ENCODE measurements at places on chromosomes 6 and 20. TPM values are rescaled to one million over a fixed set of nuclear protein-coding genes. Genes with fewer than 3 reads are reported as not detected.
A peak's percentile ranks its signal among the peaks of the same experiment; 100 is the strongest.

DNA sequence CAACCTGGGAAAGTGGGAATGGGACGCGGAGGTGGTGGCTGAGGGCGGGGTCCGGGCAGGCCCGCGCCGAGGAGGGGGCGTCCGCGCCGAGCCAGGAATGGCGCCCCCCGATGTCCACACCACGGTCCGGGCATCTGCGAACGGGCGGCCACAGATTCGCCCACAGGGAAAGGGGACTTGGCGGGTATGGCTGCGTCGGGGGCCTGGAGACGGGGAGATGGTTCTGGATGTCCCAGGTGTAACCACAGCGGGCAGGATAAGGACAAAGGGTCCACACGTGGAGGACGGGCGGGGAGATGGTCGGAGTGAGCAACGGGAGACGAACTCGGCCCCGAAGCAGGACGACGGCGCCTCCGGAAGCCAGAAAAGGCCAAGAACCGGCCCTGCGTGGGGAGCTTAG lies 124.6 kb downstream of the WDR27 start:
- no peak for DNase-seq

ME1 gene
- 10.8 TPM for polyA plus RNA-seq

DNA sequence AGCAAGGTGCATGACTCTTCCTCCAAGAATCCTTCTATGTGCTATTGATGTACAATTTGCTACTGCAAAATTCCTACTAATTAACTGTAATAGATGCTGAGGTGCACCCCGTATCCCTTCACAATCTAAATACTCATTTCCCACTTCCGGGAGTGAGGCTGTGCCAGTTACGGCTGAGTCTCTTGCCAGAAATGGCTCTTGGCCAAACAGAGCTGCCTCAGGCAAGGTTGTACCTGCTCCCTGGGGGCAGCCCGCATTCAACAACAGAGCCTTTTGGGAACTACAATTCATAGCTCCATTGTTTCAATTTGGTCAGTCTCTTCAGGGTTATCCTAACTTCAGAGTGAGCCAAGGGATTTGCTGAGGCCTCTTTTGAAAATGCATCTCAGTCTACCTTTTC lies 789.8 kb upstream of the MAP3K7 start:
- no peak for DNase-seq

GRCh38 chr6:6277413-6277812 lies 43.0 kb downstream of the F13A1 start:
- DNase-seq = peak; percentile 54

GRCh38 chr20:38804682-38805501 lies 605 bp upstream of the PPP1R16B start:
- peak; percentile 31 for DNase-seq

FARS2 gene
- polyA plus RNA-seq = 9.2 TPM

CLPSL2 gene
- polyA plus RNA-seq = not detected

DNA sequence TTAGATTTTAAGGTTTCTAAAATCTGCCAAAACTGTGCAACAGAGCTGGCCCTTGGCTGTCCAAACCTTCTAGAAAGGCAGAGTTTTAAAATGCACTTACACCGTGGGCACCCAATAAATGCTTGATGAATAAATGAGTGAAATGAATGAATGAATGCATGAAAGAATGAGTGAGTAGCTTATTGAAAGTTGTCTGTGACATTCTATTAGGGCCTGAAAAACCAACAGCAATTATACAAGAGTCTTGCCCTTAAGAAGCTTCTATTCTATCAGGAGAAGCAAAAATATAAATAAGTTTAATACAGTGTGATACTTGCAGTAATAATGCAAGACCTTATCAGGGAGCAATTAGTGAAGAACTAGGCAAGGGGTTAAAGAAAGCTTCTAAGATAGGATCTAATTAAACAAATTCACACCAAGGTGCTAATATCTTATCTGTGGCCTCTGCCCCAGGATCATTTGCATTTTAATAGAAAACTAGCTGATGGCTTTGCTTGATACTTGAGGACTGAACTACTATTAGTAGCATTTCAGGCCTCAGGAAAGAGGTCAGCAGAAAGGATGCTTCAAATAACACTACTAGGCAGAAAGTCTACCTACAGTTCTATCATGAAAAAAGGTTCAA lies 230.7 kb downstream of the GMPR start:
- no peak for DNase-seq

- DNase-seq = no peak
These were observed 55.5 kb downstream of the B3GAT2 start for GRCh38 chr6:70901324-70901723.

SYTL3 gene
- 16.4 TPM for polyA plus RNA-seq

- DNase-seq = peak; percentile 25
These were observed 356.0 kb upstream of the JARID2 start for GRCh38 chr6:14889611-14890593.

DNA sequence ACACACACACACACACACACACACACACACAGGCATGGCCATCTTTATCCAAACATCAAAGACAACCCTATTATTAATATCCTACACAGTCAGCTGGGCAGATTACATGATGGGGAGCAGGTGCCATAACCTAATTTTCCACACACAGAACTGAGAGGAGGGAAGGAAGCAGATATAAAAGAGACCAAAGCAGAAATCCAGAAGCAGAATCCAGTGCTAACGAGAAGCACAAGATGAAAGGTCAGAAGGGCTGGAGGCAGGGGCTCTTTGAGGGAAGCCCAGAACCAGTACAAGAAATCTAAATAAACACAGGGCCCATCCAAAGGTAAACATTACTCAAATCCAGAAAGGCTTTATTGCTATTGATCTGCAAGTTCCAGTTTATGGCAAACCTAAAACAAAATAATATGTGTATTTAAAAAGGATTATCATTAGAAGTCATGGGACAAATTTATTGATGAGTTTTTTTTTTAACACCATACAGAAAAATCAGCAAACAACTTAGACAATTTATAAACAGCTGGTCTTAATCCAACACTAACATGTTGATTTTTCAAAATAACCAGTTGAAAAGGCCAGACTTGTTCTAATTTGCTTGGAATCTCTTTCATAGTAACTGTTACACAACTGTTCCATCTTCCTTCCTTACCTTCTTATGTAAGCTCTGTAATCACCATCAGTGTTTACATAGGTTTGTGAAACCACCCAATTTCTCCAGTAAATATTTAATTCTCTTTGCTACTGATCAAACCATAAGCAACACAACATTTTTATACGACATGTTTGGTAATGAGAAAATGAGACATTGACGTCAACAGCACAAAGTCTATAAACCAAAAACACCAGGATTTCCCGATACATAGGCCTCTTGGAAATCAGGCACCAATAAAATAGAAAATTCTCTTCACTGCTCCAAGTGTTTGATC lies 34.2 kb downstream of the SLC23A2 start:
- no peak for DNase-seq

GRCh38 chr6:1327630-1328029 lies 15.7 kb downstream of the FOXQ1 start:
- no peak for DNase-seq

DNA sequence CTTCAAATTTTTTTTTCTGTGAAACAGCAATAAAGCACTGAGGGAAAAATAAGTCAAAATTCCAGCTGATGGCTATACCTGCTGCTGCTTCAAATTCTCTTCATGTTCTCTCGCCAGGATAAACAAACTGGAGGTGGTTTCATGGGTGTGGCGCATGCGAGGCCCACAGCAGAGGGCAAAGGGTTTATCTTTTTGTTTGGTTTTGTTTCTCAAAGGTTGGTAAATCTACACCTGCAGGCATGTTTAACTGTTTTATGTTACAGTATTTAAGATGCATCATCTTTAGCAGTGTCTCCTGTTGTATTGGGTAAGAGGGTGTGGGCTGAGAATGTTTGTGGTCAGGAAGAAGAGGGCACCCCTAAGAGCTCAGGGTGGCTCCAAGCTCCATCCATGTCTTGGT lies 342.2 kb downstream of the CDH26 start:
- DNase-seq = no peak
